ENCODE measurements at places on chromosomes 11 and 22. TPM values are rescaled to one million over a fixed set of nuclear protein-coding genes. Genes with fewer than 3 reads are reported as not detected.

The OR2D2 gene
- total RNA-seq = not detected

The APOL5 gene
- total RNA-seq = not detected

The KREMEN1 gene
- not detected for total RNA-seq

The C11orf87 gene
- total RNA-seq = not detected

DNA sequence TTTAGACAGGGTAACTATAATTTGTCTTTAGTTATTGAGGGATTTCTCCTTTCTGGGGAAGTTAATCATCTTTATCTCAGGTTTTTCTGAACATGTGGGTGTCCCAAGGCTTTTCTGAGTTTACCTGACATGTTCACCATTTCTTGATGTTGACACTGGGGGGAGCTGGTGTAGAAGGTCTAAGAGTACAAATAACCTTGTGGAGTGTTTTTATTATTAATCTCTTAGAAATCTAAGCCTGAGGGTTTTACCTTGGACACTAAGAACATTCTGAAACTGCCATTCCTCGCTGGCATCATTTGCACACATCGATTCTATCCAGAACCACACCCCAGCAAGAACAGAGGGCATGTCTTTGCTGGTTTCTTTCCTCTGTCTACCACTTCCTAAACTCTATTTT, 15.6 kb upstream of the C11orf91 start:
- no peak overlapping the region for H3K4me3 ChIP-seq
- H3K36me3 ChIP-seq = peaks cover 70% of the 10 kb centered on the region
- H3K27ac ChIP-seq = no peak overlapping the region
- H3K4me1 ChIP-seq = no peaks in the 10 kb centered on the region

DNA sequence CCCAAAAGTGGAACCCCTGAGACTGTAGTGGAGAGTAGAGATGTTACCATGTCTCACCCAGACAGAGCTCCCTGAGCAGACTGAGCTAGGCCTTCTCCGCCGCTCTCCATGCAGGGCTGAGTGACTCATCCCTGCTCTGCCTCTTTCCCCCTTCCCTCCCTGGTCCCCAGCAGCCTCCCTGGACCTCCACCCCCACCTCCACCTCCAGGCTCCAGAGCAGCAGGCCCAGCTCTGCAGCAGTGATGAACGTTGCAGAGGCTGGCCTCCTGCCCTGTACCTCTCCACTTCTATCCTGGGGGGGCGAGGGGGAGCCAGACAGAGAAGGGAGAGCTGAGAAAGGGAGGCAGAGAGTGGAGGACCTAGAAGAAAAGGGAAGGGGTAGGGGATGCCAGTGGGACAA, 19.3 kb upstream of the ARAP1 start:
- no peak overlapping the region for H3K27ac ChIP-seq
- H3K4me1 ChIP-seq = peaks cover 5% of the 10 kb centered on the region
- no peak for DNase-seq
- no peaks in the 10 kb centered on the region for H3K36me3 ChIP-seq
- no peaks in the 10 kb centered on the region for H3K27me3 ChIP-seq
- no peak overlapping the region for H3K4me3 ChIP-seq

DNA sequence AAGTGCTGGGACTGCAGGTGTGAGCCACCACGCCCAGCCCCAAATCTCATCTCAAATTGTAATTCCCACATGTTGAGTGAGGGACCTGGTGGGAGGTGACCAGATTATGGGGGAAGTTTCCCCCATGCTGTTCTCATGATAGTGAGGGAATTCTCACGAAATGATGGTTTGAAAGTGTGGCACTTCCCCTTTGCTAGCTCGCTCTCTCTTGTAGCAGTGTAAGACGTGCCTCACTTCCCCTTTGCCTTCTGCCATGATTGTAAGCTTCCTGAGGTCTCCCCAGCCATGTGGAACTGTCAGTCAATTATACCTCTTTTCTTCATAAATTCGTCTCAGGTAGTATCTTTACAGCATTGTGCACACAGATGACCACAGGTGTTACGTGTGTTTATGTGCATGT, 357.8 kb downstream of the CADM1 start:
- H3K4me3 ChIP-seq = no peak overlapping the region
- no peaks in the 10 kb centered on the region for H3K4me1 ChIP-seq
- no peak for DNase-seq
- no peak overlapping the region for H3K27ac ChIP-seq
- peaks cover 3% of the 10 kb centered on the region for H3K27me3 ChIP-seq

- H3K4me1 ChIP-seq = peaks cover 6% of the 10 kb centered on the region
- no peaks in the 10 kb centered on the region for H3K36me3 ChIP-seq
- peak; percentile 83 for DNase-seq
Measured at GRCh38 chr11:64971421-64972233, at the start of gene MAJIN. Gene MAJIN (minus strand): TSS chr11:64972108. CDS start chr11:64959405, 12,703 bp downstream.

DNA sequence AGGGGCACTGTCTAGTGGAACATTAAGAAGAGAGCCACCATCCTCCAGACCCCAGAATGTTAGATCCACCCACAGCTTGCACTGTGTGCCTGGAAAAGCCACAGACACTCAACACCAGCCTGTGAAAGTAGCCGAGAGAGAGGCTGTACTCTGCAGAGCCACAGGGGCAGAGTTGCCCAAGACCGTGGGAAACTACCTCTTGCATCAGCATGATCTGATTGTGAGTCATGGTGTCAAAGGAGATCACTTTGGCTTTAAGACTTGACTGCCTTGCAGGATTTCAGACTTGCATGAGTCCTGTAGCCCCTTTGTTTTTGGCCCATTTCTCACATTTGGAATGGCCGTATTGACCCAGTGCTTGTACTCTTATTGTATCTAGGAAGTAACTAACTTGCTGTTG, 115.9 kb upstream of the CCDC179 start:
- H3K36me3 ChIP-seq = peaks cover 17% of the 10 kb centered on the region
- no peak for DNase-seq
- H3K4me3 ChIP-seq = no peak overlapping the region

- no peak overlapping the region for H3K27ac ChIP-seq
- no peak overlapping the region for H3K4me3 ChIP-seq
- H3K36me3 ChIP-seq = peaks cover 6% of the 10 kb centered on the region
- peaks cover 5% of the 10 kb centered on the region for H3K27me3 ChIP-seq
- DNase-seq = no peak
Measured at GRCh38 chr11:71330996-71331395, 78.6 kb upstream of the SHANK2 start.

- no peaks in the 10 kb centered on the region for H3K27me3 ChIP-seq
- H3K36me3 ChIP-seq = peaks cover 18% of the 10 kb centered on the region
- H3K4me1 ChIP-seq = peaks cover 9% of the 10 kb centered on the region
- H3K4me3 ChIP-seq = no peak overlapping the region
- no peak for DNase-seq
Measured at GRCh38 chr11:44604171-44604581, 38.7 kb downstream of the CD82 start.
